ENCODE measurements at places on chromosomes 1 and 21.

GRCh38 chr1:179825206-179825605 is 52.4 kb downstream of the TOR1AIP2 start:
- DNase-seq: no peak

GRCh38 chr1:72357411-72357810 is 75.1 kb upstream of the NEGR1 start:
- no peak for DNase-seq

GRCh38 chr1:82299656-82300055 is 498.9 kb downstream of the ADGRL2 start:
- no peak for DNase-seq

- no peak for DNase-seq
Observed at GRCh38 chr1:230867101-230867902, 1.0 kb downstream of the C1orf198 start.

DNA sequence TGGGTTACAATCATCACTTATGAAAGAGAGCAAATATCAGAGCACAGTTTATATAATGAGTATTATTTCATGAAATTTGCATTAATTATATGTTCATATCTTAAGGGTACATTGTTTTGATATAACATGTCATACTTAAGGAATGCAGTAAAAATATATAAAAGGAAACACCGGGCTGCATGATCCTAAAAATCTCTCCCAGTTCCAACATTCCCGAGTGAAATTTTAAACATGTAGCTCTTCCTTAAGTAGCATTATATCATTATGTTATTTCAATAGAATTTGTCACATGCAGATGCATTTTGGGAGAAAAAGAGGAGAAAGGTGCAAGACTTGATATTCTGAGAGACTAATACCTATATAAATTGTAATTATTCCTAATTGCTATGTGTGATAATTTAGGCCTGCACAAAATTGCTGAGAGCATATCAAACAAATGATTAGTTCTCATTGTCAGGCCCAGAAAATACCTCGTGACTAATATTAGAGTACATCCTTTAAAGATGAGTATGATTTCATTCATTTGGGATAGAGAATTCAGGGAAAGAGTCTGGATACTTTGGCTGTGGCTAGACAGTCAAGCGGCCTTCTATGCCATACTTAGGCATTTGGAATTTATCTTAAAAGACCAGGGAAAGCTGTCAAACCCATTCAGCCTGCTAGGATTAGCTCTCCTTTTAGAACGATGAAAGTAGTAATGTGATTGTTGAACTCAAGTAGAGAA is 86.8 kb downstream of the ADGRL2 start:
- DNase-seq: no peak

DNA sequence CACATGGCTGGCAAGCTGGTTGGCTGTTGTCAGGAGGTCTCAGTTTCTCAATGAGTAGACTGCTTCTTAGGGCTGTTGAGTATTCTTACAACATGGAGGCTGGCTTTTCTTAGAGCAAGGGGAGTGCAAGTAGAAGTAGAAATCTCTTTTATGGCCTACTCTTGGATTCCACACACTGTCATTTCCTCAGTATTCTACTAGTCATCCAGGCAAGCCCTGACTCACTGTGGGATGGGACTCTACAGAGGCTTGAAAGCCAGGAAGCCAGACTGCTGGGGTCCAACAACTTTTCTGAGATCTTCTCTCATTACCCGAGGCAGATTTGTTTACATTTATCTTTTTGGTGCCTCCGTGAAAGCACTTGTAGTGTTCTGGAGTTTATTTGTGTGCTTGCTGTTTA is 196.2 kb upstream of the APP start:
- no peak for DNase-seq

DNA sequence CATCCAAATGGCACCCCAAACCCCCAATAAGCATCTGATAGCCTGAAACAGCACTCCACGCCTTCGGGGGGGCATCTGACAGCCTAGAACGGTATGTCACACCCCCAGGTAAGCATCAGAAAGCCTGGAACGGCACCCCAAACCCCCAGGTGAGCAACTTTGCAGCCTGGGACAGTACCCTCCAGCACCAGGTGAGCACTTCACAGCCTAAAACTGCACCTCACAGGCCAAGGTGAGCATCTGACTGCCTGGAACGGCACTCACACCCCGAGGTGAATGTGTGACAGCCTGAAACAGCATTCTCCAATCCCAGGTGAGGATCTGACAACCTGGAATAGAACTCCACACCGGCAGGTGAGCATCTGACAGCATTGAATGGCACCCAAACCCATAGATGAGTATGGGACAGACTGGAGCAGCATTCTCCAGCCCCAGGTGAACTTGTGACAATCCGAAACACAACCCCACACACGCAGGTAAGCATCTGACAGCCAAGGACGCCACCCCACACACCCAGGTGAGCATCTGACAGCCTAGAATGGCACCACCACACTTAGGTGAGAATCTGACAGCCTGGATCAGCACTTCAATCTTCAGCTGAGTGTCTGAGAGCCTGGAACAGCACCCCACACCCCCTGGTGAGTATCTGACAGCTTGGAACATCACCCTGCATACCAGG is 18.3 kb upstream of the MMEL1 start:
- no peak for DNase-seq

DNA sequence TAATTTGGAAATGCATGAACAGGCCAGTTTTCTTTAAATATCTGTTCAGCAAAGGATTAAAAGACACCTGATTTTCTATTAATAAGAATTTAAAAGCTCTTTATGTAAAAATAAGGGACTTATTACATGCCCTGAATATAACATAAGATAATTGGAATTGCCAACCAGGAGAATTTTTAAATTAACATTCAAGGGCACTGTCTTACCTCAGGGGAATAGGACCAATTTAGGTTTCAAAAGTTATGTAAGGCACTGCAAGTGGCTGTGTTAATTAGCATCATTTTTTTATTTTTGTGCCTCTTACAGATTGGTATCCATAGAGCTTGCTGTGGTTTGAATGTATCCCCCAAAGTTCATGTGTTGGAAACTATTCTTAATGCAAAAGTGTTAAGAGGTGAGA is 1.3 kb upstream of the NEK2 start:
- no peak for DNase-seq

DNA sequence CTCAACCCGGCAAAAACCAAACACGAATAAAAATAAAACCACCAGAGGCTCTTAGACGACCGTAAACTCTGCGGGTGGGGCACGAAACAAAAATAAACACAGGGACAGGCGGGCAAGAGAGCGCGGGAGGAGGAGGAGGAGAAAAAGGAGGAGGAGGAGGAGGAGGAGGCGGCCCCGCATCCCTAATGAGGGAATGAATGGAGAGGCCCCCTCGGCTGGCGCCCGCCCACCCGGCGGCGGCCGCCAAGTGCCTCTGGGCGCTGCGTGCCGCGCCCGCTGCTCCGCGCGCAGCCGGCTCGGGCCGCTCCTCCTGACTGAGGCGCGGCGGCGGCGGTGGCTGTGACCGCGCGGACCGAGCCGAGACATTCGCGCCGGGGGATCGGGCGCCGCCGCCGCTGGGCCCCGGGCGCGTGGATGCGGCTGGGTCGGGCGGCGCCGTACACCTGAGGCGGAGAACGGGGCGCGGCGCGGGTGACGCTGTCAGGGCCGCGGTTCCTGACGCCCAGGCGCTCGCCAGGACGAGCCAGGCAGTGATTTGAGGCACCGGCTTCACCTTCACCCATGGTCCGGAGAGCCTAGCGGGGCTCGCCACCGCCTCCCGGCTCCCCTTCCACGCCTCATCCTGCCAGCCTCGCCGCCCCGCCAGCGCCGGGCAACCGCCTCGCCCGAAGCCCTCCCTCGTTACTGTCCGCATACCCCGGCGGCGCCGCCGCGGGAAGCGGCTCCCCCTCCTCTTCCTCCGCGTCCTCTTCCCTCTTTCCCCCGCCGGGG is at the start of gene MARK1:
MARK1 (plus strand) TSS at position 229 of the 771 bp plus-strand sequence. CDS start 687 bp downstream, outside the sequence.
- no peak for DNase-seq

GRCh38 chr21:30251781-30252180 is 31.0 kb downstream of the KRTAP24-1 start:
- DNase-seq: no peak

DNA sequence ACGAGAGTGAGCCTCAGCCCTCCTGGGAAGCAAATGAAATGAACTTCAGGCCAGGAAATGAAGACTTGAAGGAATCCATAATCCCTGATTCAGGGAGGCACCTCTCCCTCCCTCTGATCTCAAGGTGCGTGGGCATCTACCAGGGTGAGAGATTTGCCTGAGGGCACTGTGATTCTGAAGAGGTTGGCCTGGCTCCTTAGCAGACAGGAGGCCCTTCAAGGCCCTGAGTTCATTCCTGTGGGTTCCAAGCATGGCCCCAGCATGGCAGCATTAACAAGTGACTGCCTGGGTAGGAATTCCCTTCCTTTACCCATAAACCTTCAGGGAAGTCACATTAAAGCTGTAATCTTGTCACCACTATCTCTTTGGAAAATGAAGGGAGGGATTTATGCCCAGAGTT is 29.8 kb upstream of the IFNGR2 start:
- DNase-seq: no peak

DNA sequence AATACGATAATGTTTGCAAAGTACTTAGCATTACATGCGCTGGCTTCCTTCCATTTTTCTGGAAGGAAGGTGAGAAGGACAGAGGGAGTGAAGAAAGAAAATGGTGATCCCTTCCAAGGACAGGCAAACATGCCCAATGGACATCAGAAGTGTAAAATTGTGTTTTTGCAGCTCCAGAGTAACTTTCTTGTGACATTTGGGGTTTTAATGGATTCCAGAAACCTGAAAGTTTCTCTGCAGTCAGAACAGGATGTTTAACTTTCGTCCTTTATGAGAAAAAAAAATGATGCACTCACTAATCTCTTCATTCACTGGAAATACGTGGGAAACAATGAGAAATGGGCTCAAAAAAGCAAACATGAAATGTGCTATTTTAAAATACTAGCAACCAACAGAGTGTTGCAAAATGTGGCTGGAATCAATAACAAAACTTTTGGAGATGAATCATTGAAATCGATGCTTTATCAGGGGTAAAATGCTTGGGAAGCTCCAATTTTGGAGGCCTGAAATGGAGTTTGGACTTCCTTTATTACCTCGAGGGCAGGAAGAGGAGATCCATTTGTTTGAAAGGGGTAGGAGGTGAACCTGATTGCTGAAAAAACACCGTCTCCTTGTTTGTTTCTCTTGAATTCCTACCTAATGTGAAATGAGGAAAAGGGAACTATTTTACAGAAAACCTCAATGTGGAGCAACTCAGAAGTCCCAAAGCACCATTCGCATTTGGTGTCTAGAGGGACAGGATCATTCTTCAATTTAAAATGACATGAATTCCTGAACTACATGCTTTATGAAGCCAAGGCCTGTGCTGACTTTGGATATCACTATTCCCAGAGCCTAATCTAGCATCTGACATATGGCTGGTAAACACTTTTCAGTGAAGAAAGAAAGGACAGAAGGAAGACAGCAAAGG is 129.5 kb downstream of the TRABD2B start:
- DNase-seq: no peak

DNA sequence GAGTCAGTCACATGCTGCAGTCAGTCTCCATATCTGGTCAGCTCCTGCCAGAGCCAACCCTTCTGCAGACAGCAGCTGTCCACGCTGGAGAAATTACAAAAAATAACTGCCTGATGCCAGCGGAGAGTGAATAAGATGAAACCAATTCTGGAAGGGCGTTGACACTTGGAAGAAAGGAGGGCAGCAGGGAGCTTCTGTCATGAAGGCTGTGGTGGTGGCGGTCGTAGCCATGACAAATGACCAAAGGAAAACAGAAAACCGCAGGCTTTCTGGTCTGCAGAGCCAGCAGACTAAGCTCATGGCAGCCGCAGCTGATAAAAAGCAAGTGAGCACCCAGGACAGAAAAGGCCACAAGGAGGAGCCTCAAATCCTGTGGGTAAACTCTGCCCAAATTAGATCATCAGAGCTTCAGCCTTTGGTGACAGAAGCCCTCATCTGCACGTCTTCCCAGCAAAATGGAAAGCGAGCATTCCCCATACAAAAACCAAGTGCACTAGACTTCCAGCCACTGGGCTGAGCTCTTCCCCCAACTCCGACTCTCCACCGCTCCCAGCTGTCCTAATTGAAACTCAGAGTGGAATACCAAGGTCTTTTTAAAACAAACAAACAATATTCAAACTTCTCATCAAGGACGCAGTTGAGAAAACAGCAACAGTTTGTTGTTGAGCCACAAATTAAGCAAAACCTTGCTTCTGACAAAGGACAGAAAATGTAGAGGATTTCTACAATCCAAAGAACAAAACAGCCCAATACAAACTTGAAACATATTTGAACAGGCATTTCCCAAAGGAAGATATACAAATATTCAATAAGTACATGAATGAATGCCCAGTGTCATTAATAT is 28.7 kb downstream of the RSPH1 start:
- no peak for DNase-seq

- DNase-seq: no peak
Observed at GRCh38 chr1:10856176-10856683, 59.8 kb upstream of the CASZ1 start.

- no peak for DNase-seq
Observed at GRCh38 chr21:38839328-38840286, 33.9 kb downstream of the ETS2 start.

DNA sequence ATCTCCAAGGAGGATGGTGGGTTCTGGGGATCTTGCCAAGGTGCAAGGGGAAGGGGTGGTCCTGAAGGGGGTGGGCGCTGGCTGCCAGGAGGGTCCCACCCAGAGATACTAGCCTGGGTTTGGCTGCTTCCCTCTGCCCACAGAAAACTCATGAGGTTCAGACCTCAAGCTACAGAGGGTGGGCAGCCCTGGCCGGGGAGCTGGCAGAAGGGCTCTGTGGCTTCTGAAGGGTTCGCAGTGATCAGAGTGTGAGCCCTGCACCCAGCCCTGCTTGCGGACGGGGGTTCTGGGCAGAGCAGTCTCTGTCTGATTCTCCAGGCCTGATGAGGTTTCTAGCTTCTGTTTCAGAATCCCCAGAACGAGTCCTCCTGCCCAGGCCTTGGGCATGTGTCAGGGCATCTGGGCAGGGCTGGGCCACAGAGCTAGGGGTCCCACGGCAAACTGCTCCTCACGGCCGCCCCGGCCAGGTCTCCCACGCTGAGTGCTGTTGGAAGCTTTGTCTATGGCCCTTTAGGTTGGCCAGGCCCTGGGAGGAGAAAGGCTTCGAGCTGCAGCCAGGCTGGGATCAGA is 635 bp upstream of the MMEL1 start:
- DNase-seq: no peak

DNA sequence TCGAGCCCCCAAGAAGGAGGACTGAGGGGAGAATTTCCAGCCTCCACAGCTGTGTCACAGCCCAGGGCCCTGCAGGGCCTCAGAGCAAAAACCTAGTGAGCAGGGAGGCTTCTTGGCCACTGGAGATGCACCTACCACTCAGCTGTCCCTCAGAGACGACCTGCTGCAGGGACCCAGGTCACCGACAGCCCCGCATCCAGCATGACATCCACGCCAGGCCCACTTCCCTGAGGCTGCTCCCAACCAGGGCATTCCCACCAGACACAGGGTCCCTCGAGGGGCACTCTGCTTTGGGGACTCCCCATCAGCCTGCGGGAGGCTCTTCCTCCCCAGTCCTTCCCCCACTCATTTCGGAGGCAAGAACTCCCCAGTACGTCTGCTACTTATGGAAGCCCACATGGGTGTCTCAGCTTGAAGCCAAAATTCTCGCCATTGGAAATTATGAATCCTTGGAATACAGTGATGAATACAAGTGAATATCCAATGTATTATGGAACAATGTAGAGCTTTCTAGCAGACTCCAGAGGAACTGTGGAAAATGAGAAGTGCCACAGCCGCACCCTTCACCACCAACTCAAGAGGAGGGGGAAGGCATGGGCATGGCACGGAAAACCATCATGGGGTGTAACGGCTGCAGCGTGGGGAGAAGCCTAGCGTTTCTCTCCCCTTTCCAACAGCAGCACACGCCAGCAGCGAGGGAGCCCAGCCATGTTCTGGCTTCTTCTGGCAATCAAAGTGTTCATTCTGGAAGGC is 6.9 kb downstream of the TFF3 start:
- no peak for DNase-seq

- DNase-seq: no peak
Observed at GRCh38 chr21:45576838-45577737, 34.8 kb upstream of the SLC19A1 start.

All from GM12864 (cell line).